ENCODE measurements at places on chromosomes 16 and 17.

- DNase-seq = no peak
These were observed 212.5 kb upstream of the N4BP1 start for GRCh38 chr16:48822431-48822830.

GRCh38 chr16:87058728-87059250 is 258.4 kb downstream of the C16orf95 start:
- no peak for DNase-seq

GRCh38 chr17:28985950-28986713 is 19.7 kb downstream of the SEZ6 start:
- no peak for DNase-seq

GRCh38 chr17:323181-323580 is 29.4 kb downstream of the RPH3AL start:
- no peak for DNase-seq

- DNase-seq = peak; percentile 30
These were observed 60.9 kb downstream of the RPTOR start for GRCh38 chr17:80605326-80606066.

DNA sequence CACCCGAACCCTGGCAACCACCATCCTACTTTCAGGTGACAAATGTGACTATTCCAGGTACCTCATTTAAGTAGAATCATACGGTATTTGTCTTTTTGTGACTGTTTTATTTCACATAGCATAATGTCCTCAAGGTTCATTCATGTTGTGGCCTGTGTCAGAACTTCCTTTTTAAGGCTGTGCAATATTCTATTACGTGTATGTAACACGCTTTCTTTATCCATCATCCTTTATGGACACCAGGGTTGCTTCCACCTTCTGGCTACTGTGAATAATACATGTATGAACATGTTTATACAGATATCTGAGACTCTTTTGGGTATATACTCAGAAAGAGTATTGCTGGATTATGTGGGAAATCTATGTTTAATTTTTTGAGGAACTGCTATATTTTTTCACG is 28.7 kb upstream of the RSL1D1 start:
- no peak for DNase-seq

GRCh38 chr17:8072729-8073461 is 14.6 kb downstream of the ALOX12B start:
- DNase-seq = no peak

- no peak for DNase-seq
These were observed 155.6 kb downstream of the HS3ST2 start for GRCh38 chr16:22969567-22969966.

DNA sequence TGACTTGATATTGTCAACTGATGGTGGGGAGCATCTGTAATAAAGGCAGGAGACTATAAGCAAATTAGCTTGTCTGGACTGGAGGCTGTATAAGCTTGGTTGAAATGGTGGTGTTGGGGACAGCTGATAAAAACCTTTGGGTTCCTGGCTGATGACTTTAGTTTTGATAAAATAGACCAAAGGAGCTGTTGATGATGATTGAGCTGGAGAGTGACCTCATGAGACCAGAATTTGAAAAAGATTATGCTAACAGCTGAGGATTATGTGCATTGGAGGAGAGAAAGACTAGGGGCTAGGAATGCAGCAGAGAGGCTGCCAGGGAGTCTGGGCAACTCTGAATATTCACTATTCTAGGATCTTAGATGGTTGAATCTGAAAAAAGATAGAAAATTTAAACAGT is 8.7 kb upstream of the CDC27 start:
- DNase-seq = no peak

DNA sequence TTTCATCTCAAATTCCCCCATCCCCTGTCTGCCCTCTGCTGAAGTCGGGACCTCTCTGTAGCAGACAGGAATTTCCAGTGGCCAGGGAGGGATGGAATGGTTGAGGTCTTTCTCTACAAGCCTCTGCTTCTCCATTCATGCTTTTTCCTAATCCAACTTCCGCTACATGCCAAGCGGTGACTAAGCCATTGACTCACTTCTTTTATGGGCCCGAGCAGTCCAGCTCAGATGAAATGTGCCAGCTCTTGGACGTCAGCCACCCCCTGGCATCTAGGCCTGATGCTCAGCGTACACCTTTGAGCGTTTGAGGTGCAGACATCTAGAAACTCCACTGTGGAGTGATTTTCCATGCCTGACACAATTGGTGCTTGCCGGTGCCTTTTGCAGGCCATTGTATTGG is 40.7 kb upstream of the GPR139 start:
- no peak for DNase-seq

DNA sequence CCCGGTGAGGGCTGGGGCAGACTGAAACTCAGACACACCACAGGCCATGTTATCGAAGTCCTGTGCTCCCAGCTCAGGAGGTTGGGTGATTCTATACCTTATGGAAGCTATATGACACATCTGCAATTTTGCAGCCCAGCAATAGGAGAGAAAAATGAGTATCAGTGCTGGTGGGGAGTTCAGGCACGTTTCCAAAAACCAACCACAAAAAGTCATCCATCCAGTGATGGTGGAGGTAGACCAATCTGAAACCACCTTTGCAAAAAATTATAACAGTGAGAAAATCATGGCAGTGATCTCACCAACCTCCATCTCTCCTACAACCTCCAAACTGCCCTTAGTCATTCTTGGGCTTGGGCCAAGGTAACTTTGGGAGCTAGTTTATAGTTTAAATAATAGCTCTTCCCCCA is 327.9 kb downstream of the SLC39A11 start:
- DNase-seq = no peak

DNA sequence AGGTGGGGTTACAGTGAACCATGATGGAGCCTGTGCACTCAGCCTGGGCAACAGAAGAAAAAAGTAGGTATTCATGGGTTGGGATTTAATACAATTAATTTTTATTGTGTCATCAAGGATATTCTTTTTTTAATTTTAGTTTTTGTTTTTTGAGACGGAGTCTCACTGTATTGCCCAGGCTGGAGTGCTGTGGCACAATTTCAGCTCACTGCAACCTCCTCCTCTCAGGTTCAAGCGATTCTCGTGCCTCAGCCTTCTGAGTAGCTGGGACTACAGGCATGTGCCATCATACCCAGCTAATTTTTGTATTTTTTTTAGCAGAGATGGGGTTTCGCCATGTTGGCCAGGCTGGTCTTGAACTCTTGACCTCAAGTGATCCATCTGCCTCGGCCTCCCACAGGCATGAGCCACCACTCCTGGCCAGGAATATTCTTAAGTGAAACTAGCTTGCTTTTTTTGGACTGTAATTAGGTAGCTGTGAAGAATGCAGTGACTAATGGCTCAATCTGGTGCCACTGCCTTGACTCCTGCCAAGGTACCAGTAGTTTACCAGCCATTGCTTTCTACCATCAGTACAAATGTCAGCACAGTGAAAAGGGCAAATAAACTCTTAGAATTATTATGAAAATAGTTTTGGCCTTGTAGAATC is 4.8 kb downstream of the PPM1D start:
- no peak for DNase-seq

GRCh38 chr17:18324140-18325050 is 9.3 kb downstream of the SMCR8 start:
- no peak for DNase-seq

GRCh38 chr16:7221157-7221556 is 111.5 kb upstream of the RBFOX1 start:
- DNase-seq = no peak

GRCh38 chr17:71111460-71111859 is 942.1 kb downstream of the KCNJ2 start:
- DNase-seq = no peak

- DNase-seq = no peak
These were observed 6.0 kb downstream of the MXRA7 start for GRCh38 chr17:76704805-76705204.

GRCh38 chr16:49478107-49478506 is 104.5 kb downstream of the C16orf78 start:
- DNase-seq = no peak

- no peak for DNase-seq
These were observed 48.5 kb downstream of the ZNF18 start for GRCh38 chr17:11948789-11949188.

GRCh38 chr17:62745806-62746205 is 62.3 kb downstream of the MARCHF10 start:
- DNase-seq = no peak

DNA sequence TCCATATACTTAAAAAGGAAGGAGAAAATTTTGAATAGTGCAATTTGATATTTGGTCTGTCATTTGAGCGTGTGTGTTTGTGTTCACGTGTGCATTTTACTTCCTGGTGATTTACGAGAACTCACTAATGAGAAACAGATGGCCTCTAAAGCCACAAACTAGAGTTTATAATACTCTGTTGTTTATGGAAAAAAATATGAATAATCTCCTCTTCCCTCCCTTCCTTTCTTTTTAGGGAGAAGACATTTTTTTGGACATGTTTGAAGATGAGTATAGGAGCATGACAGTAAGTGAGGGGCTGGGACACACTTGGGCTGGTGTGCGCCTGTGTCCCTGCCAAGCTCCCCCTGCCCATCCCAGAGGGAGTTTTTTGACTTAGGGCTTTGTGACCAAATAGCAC is 102.7 kb downstream of the CLEC16A start:
- no peak for DNase-seq

GRCh38 chr16:81442916-81443687 is 1.5 kb upstream of the CMIP start:
- no peak for DNase-seq

- DNase-seq = no peak
These were observed 7.4 kb downstream of the FOXF1 start for GRCh38 chr16:86517652-86518258.

DNA sequence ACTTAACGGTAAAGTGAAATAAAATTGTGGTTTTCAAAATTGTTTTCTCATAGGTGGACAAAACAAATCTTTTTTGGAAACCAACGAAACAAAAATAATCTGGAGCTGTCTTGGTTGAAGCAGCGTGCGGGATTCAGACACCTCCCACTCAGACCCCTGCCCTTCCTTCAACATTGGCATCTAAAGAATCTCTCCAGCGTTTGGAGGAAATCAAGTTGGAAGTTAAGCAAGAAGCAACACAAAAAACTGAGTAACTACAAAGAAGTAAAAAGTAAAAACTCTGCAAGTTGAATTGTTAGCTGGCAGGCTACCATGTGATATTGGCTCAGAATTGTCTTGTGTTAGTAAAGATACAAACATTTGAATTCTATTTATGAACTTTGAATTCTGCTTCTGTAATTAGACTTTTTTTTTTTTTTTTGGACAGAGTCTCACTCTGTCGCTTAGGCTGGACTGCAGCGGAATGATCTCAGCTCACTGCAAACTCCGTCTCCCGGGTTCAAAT is 361.0 kb upstream of the PMFBP1 start:
- no peak for DNase-seq

All from activated T-cell treated with anti-CD3 and anti-CD28 coated beads for 4 hours (primary cell).